ENCODE measurements at places on chromosomes 7 and 10.

DNA sequence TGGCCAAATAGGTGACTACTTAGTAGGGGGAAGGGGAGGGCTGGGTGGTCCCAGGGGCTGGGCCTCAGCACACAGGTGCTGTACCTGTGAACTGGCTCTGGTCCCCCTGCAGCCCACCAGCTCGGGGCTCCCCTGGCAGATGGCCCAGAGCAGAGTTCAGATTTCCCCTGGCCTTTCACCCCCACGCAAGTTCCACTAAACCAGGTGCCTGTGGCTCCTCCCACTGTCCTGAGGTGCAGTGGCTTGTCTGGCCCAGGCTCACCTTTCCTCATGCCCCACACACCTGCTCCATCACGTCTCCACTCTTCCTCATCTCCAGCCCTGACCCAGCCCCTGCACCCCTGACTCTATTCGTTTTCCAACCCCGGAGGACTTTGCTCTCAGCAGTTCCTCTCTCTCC, 47.3 kb upstream of the OPALIN start:
- no peak for DNase-seq

- DNase-seq = peak; percentile 22
These were observed 15.6 kb upstream of the PBLD start for GRCh38 chr10:68348265-68348741.

GRCh38 chr7:21367081-21367480, 60.8 kb upstream of the SP4 start:
- DNase-seq = no peak

GRCh38 chr10:119470920-119471702, 71.4 kb downstream of the RGS10 start:
- no peak for DNase-seq

DNA sequence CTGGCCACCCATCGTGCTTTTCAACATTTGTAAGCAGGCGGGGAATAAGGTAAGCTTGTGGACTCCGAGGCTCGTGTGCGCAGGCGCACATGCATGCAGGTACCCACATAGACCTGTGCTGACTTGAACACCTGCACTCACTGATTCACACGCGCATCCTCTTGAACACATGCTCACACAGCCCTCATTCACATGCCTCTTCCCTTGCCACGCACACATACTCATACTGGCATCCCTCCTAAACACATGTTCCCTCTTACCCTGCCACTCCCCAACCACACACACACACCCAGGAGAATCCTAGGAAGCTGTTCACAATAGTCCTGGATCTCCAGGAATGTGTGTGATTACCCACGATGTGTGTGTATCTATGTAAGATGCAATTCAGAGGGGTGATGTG, 44.1 kb upstream of the LBX1 start:
- DNase-seq = no peak

GRCh38 chr7:70700055-70700940, 431.6 kb upstream of the GALNT17 start:
- DNase-seq = no peak

DNA sequence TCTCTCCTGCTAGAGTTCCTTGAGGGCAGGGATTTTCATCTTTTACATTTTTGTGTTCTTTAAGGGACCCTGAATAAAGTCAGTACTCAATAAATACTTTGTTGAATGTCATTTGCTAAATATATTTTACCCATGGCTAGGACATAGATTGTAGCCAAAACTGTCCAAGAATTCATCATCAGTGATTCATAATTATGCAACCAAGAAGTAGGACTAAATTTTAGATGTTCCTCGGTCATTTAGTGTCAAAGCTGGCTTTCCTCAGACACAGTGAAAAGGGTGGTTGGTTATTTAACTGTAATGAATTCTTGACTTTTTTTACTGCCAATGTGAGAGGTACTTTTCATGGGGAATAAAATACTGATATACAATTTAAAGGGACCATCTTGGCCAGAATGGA, 3.3 kb downstream of the NUDT13 start:
- no peak for DNase-seq
